Stimulated activated CD4-positive, alpha-beta T cell treated with anti-CD3 and anti-CD28 coated beads, Interleukin-1b, Interleukin-23, amount 100 ng/mL, for 1 hour (primary cell): ENCODE measurements at places on chromosomes 2 and 18.

- no peak for DNase-seq
Measured at GRCh38 chr2:161112908-161113307, 47.3 kb upstream of the TANK start.

GRCh38 chr2:19472391-19472978 lies 114.1 kb upstream of the OSR1 start:
- DNase-seq = no peak

- DNase-seq = no peak
Measured at GRCh38 chr2:213199871-213200270, 48.5 kb upstream of the IKZF2 start.

DNA sequence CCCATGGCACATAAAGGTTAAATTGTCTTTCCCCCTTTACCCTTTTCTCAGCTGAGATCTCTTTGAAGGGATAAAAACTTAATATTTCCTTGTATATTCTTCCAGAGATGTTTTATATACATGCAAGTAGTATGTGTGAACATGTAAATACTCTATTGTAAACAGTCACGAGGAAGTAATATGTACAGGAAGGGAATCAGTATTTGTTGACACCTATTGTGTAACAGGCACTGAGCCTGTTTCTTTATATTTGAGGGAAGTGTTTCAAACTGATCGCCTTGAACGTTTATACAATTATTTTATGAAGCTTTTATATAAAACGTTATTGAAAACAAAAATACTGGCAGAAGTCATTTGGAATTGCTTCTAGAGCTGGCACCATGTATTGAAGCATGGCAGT lies 13.2 kb downstream of the RALBP1 start:
- DNase-seq = no peak
